ENCODE measurements at places on chromosomes 5 and 9.

GRCh38 chr5:10486511-10487344, 45.0 kb downstream of the ROPN1L start:
- no peak for DNase-seq

DNA sequence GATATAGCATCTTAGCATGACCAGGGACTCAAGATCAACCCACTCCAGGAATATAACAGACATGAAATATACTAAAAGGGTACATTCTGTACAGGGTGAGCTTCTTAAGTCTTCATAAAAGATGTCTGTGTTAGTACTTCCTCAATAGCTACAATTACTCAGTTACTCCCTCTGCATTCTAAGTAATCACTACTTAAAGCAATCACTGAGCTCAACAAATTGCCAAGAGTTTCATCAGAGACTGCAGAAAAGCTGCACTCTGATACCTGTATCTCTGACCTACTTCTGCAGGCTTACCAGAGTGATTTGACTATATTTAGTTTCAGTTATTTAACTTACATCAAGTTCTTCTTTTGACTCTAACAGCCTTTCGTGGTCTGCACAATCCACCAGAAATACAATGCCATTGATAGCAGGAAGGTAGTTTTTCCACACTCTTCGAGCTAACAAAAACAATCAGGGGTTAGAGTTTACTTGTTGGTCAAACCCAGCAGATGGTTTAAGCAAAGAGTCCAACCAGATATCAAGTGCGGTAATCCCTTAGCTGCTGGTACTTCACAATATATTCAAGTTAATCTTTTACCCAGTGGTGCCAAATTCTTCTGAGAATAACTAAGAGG, 23.3 kb downstream of the SAR1B start:
- DNase-seq: no peak

- no peak for DNase-seq
These were observed 72.0 kb downstream of the ZNF474 start for GRCh38 chr5:122201365-122201764.

DNA sequence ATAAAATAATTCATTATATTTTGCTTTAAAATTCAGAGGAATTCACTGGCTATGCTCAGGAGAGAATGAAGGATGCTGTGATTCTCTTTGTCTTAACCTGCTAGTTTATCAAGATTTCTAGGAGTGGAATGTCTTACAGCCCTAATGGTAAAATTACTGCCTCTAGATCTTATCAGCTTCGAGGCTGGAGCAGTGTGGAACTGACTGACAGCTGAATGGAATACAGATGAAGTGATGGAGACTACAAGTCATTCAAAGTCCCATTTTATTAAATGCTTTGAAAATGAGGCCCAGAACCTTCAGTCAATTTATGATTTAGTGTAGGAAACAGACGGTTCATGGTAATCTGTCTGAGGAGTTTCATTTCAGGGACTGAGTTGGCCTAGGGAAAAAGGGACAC, 202.1 kb downstream of the RFX3 start:
- DNase-seq: no peak

GRCh38 chr9:34773955-34774354, 64.0 kb upstream of the CCL21 start:
- no peak for DNase-seq

GRCh38 chr9:110323818-110324217, 13.8 kb downstream of the TXNDC8 start:
- no peak for DNase-seq

DNA sequence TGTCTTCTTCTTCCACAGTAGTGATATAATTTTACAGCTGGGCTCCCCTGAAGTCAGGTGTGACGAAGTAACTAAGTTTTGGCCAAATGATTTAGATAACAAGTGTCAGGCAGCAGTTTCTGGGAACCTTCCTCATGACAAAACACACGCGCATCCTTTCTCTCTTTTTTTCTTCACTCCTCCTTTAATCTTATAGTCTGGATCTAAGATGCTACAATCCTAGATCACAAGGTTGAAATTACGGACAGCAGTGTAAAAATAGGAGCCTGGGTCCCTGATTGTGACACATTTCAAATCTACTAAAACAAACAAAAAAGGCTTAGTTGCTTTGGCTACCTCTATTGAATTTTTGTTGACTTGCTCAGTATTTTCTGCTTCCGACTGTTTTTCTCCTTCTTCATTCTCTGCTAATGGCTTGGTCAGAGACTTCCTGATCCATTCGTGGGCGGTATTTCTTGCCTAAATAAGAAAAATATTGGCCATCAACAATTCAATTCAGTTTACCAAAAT, 36.1 kb downstream of the FAM114A2 start:
- DNase-seq: no peak

GRCh38 chr5:139650031-139650688, 2.0 kb downstream of the CXXC5 start:
- no peak for DNase-seq

- no peak for DNase-seq
These were observed 210.2 kb upstream of the ISL1 start for GRCh38 chr5:51172903-51173626.

- no peak for DNase-seq
These were observed 236.8 kb downstream of the SLIT3 start for GRCh38 chr5:169064093-169064492.

DNA sequence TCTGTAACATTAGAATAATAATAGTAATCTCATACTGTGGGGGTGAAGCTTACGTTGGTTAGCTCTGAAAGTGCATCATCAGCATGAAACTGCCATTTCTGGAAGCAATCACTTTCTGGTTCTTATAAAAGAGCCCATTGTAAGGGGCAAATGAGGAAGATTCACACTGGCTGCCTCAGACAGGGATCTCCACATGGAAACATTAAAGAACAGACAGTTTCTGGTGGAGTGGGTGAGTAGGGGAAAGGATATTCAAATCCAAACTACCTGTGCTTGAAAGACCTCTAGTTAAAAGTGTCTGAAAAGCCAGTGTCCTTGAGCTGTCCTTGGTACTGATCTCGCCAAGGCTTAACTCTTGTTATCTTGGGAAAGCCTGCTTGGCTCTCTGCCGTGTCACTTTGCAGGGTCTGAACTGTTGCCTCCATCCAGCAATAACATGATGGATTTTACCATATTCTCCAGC, 19.1 kb upstream of the SLC31A2 start:
- DNase-seq: no peak

DNA sequence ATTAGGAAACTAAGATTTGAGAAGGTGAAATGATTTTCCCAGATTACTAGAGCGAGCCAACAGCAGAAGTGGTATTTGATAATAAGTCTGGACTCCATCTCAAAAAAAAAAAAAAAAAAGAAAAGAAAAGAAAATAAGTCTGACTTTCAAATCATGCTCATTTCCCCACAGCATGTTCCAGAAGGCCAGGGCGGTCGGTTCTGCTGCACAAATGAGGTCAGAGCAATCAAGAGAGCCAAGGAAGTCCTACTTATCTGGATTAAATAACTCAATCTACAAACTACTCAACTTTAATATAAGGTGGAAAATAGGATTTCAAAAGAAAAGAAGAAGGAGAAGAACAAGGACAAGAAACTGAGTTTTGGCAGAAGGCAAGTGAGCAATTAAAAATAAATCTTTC, 130.4 kb upstream of the RASA1 start:
- DNase-seq: no peak

DNA sequence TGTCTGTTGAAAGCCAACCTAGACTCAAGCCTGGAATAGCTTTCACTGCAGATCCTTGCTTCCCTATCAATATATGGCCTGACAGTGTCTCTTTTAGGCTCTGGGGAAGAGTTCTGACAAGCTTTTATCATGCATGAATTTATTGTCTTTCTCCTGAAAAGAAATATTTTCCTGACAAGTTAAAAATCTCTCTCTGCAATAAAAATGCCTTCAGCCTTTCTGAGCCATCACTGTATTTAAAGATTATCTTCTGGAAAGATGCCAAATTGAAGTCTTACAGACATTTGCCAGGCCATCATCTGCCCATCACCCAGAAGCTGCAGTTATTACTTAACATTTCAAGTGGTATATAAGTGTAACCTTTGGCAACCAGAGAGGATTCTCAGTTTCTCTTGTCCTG, 88.1 kb upstream of the HTR1A start:
- DNase-seq: no peak

DNA sequence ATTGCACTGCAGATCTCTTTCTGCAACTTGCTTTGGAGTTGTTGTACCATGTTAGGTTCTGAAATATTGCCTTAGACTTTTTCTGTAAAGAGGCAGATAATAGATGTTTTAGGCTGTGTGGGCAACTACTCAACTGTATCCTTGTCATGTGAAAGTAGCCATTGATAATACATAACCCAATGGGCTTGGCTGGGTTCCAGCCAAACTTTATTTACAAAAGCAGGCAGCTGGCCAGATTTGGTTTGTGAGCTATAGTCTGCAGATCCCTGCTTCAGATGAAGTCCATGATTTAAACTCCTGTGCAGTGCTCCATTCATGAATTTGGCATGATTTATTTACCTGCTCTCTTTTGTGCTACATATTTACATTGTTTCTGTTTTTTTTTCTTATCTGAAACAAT, 300.4 kb downstream of the IRX2 start:
- DNase-seq: no peak

- no peak for DNase-seq
These were observed 137.5 kb downstream of the RGS3 start for GRCh38 chr9:113600871-113601614.

DNA sequence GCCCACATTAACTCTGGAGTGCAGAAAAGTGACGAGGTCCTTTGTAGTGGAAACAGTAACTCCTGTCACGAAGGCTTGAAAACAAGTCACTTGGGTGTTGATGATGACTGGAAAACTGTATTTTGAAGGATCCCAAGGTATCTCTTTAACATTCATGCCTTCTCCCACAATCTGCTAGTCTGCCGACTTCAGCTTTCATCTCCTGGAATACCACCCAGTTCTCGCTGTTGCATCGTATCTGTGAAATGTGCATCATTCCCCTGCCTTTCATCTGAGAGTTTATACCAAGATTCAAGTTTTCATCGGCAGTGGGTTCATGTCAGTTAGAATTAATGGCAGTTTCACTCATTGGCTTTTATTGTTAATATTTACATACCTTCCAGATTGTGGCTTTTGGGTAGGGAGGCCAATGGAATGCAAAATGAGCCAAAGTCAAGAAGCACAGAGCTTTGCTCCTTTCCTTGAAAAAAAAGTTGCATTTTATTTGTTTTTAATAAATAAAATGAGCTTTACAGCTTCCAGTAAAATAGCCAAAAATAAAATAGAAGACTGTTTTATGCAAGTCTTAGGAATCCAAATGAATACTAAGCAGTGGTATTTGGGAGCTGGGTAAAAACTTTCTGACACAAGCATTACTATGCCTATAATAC, 575.2 kb upstream of the WWC1 start:
- DNase-seq: no peak

DNA sequence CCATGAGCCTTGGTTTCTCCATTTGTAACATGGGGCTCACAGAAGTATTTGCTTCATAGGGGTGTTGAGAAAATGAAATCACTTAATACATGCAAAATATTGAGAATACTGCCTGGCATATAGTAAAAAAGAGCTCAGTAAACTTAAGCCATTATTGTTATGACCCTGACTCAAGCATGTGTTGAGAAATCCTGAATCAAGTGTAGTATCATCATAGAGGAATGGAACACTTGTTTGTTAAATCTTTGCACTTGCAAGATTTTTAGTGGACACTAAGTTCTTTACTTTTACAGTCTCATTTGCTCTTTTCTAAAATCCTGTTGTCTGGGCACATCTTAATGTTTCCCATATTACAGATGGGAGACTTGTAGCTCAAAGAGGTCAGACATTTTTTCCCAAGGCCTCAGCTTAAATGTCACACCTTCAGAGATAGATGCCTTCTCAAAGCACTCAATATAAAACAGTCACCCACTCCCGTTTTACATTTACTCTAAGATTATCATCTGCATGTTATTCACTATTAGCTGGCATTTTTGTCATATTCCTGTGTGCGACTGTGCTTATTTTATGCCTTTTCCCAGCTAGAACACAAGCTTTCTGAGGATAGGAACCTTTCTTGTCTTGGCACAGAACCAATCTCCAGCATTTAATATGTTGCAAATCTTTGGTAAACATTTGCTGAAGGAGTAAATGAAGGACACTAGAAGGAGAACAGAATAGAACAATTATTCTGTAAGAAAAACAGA, 250.0 kb upstream of the TNC start:
- DNase-seq: no peak

DNA sequence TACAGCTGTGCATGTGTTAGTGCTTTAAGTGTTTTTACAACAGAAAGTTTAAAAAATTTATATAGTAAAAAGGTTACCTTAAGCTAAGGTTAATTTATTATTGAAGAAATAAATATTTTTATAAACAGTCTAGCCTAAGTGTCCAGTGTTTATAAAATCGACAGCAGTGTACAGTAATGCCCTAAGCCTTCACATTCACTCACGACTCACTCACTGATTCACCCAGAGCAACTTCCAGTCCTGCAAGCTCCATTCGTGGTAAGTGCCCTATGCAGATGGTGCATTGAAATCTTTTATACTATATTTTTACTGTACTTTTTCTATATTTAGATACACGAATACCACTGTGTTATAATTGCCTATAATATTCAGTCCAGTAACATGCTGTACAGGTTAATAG, 159.1 kb downstream of the ROR2 start:
- DNase-seq: no peak

DNA sequence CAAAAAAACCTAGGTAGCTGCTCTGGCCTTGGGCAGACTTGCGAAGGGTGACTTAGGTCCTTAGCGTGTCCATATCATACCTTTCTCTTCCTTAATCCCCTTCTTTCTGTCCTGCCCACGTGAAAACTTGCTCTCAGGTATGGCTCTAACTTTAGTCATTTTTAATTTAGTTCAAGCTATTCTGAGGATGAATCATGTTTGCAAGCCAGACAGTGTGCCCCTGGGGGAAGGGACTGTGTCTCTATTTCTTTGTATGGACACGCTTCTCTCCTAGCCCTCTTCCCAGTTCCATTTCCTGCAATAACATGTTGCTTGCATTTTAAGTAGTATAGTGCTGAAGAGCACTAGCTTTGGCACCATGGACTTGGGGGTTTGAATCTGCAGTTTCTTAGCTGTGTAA, 120.6 kb downstream of the PTTG1 start:
- DNase-seq: no peak

- no peak for DNase-seq
These were observed 68.6 kb downstream of the SKIC3 start for GRCh38 chr5:95486191-95486590.
